ENCODE measurements at places on chromosomes 12 and 14. TPM values are rescaled to one million over a fixed set of nuclear protein-coding genes. Genes with fewer than 3 reads are reported as not detected.

GRCh38 chr12:113815031-113815430 is 151.1 kb downstream of the RBM19 start:
- no peaks in the 10 kb centered on the region for H3K36me3 ChIP-seq
- no peaks in the 10 kb centered on the region for H3K27me3 ChIP-seq

The ESPL1 gene
- total RNA-seq: 2.2 TPM

GRCh38 chr12:119786539-119786938 is 90.6 kb downstream of the CIT start:
- no peaks in the 10 kb centered on the region for H3K4me1 ChIP-seq
- DNase-seq: no peak
- H3K36me3 ChIP-seq: no peaks in the 10 kb centered on the region
- no peak overlapping the region for H3K4me3 ChIP-seq

The INHBE gene
- not detected for total RNA-seq

GRCh38 chr14:105887692-105888091 is 361.3 kb downstream of the TMEM121 start:
- H3K36me3 ChIP-seq: no peaks in the 10 kb centered on the region
- H3K4me1 ChIP-seq: no peaks in the 10 kb centered on the region
- H3K27ac ChIP-seq: no peak overlapping the region
- H3K27me3 ChIP-seq: no peaks in the 10 kb centered on the region
- no peak for DNase-seq

DNA sequence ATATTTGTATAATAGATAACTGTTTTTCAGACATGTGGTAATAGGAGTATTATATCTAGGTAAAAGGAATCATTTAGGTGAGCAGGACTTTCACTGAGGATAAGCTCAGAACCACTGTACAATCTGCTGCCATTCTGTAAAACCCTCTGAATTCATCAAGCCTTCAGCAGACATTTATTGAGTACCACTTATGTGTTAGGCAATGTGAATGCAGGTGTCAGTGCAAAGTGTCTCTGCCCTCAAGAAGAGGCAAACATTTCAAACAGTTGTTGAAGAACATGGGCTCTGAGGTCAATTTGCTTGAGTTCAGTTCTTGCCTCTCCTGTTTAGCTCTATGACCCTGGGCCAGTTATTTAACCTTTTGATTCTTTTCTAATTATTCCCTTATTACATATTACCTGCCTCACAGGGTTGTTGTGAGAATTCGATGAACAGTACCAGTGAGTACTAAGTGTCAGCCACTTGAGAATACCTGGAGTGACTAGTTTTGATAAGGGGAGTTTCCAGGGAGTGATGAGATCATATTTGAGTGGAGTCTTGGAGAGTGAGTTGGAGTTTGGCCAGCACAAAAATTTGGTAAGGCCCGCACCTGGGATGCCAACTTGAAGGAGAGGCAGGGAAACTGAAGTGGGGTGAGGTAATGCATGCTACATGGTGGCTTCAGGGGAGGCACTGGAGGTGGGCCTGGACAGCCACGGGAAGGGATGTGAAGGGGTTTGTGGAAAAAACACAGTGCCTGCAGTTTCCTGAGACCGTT is 33.7 kb downstream of the RASSF8 start:
- no peaks in the 10 kb centered on the region for H3K36me3 ChIP-seq
- no peaks in the 10 kb centered on the region for H3K27me3 ChIP-seq
- no peak overlapping the region for H3K27ac ChIP-seq
- no peak overlapping the region for H3K4me3 ChIP-seq
- no peak for DNase-seq

The ANKS1B gene
- total RNA-seq: 38.4 TPM

The KRT85 gene
- total RNA-seq: not detected

DNA sequence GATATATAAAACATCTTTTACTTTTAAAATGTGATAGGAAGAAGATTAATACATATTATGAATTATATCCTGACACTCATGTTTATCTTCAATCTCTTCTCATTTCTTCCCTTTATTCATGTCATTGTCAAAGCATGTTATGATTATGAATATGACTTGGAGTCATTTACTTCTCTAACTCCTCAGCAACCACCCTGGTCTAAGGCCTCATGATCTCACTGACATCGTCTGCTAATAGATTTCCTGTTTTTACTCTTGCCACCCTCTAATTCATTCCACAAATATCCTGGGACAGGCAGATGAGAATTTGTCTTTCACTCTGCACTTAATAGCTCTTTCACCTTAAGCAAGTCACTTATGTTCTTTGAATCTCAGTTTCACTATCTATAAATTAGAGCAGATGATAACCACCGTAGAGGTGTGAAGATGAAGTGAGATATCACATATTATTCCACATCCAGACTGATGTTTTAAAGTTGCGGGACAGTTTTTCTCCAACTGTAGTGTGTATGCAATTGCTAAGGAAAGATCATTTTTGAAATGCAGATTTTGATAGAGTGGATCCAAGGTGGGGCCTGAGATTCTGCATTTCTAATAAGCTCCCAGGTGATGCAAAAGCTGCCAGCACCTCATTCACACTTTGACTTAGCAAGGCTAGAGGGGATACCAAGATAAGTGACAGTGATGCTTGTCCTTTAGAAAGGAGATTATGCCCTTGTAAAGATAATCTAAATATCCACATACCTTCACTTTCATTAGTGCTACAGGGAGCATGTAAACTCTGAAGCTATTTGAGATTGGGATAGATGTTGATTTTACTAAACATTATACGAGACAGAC is 3.3 kb upstream of the IAPP start:
- no peak for DNase-seq
- no peak overlapping the region for H3K4me3 ChIP-seq
- H3K36me3 ChIP-seq: no peaks in the 10 kb centered on the region
- H3K27me3 ChIP-seq: no peaks in the 10 kb centered on the region
- H3K4me1 ChIP-seq: no peaks in the 10 kb centered on the region
- H3K27ac ChIP-seq: no peak overlapping the region

- no peak for DNase-seq
- no peak overlapping the region for H3K27ac ChIP-seq
- H3K36me3 ChIP-seq: no peaks in the 10 kb centered on the region
- no peaks in the 10 kb centered on the region for H3K4me1 ChIP-seq
Observed at GRCh38 chr12:93266-94005, 26.9 kb downstream of the IQSEC3 start.

DNA sequence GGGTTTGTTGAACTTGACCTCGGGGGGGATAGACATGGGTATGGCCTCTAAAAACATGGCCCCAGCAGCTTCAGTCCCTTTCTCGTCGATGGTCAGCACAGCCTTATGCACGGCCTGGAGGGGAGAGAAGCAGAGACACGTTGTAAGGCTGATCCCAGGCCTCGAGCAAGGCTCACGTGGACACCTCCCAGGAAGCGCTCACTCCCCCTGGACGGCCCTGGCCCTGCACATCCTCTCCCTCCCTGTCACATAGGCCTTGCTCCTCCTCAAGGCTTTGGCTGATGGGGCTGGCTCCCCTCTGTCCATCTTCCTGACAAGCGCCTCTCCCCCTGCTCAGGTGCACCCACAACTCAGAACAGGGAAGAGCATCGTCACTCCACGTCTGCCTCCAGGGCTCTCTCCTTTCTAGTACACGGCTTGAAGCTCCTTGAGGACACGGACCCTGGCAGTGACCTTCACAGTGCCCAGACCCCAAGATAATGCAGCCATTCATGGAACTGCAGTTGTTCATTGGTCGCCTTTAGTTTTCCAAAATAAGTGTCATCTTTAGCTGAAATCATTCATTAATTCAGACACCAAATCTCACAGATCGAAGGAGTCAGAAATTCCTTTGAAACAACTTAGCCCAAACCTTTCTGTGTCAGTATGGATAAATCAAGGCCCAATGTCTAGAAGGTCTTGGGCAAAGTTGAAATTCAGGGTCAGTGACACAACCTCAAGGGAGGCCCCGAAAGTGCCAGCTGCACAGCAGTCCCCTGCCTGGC is 9.7 kb downstream of the SERPINA1 start:
- H3K4me3 ChIP-seq: no peak overlapping the region
- DNase-seq: no peak
- H3K27ac ChIP-seq: no peak overlapping the region
- no peaks in the 10 kb centered on the region for H3K4me1 ChIP-seq

GRCh38 chr12:22340143-22340542 is 5.6 kb upstream of the ST8SIA1 start:
- H3K36me3 ChIP-seq: no peaks in the 10 kb centered on the region
- H3K27me3 ChIP-seq: peaks cover 6% of the 10 kb centered on the region
- no peak overlapping the region for H3K4me3 ChIP-seq

The MRPL51 gene
- total RNA-seq: 47.4 TPM

- DNase-seq: no peak
- no peaks in the 10 kb centered on the region for H3K36me3 ChIP-seq
- H3K4me3 ChIP-seq: no peak overlapping the region
- H3K27me3 ChIP-seq: no peaks in the 10 kb centered on the region
- no peaks in the 10 kb centered on the region for H3K4me1 ChIP-seq
Observed at GRCh38 chr12:18794000-18794399, 56.1 kb downstream of the CAPZA3 start.

The RBM19 gene
- 39.8 TPM for total RNA-seq

The EIF5 gene
- total RNA-seq: 137 TPM

The CIDEB gene
- 10.0 TPM for total RNA-seq

GRCh38 chr12:105946493-105946901 is 192.3 kb downstream of the NUAK1 start:
- no peaks in the 10 kb centered on the region for H3K27me3 ChIP-seq
- H3K4me3 ChIP-seq: no peak overlapping the region
- no peaks in the 10 kb centered on the region for H3K4me1 ChIP-seq

The ABCC9 gene
- 41.6 TPM for total RNA-seq

DNA sequence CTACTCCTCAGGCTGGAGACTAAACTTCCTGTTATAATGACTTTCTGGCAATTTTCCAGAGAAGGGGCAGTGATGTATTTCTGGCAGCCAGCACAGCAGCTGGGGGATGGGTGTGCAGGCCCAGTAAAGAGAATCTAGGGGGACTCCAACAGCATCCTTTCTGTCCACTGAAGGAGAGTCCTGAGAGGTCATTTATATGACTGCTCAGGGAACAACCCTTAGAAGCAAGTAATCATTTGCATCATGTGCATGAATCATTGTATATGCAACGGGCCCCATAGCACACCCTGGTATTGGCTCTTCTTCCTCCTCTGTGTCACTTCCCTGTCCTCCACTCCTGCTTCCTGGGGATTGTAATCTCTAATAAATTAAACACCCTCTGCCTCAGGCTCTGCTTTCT is 493.8 kb downstream of the RPS29 start:
- no peaks in the 10 kb centered on the region for H3K27me3 ChIP-seq
- no peak overlapping the region for H3K4me3 ChIP-seq
- H3K36me3 ChIP-seq: no peaks in the 10 kb centered on the region
- H3K27ac ChIP-seq: no peak overlapping the region
- H3K4me1 ChIP-seq: no peaks in the 10 kb centered on the region

The SLCO1B1 gene
- total RNA-seq: not detected

The PLEKHD1 gene
- not detected for total RNA-seq

The GALNT9 gene
- 1.6 TPM for total RNA-seq

The SRRM4 gene
- total RNA-seq: not detected

The TRAFD1 gene
- total RNA-seq: 28.6 TPM

DNA sequence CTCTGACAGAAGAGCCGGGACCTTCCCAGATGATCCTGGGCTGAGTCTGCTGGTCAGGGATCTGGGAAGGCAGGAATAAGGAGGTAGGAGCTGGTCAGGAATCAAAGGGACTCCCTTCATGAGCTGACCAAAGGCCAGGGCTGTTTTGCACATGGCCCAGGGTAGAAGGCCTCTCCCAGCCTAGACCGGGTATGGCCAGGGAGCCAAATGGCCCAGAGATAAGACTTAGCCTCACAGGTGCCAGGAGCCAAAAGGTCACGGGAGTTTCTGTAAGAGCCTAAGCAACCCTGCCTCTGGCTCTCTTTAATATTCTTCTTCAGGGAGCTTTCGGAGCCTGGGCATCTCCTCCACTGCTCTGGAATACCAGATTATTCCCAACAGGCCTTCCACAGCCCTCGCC is 191.3 kb upstream of the PWP1 start:
- no peak overlapping the region for H3K27ac ChIP-seq
- DNase-seq: no peak
- H3K4me1 ChIP-seq: peaks cover 3% of the 10 kb centered on the region

The ESR2 gene
- total RNA-seq: 1.5 TPM

- H3K36me3 ChIP-seq: no peaks in the 10 kb centered on the region
- no peak overlapping the region for H3K27ac ChIP-seq
- no peaks in the 10 kb centered on the region for H3K4me1 ChIP-seq
- no peaks in the 10 kb centered on the region for H3K27me3 ChIP-seq
Observed at GRCh38 chr12:7369274-7369729, 65.4 kb downstream of the ACSM4 start.

The SLC11A2 gene
- 81.9 TPM for total RNA-seq

The DPPA3 gene
- not detected for total RNA-seq

The HNF1A gene
- total RNA-seq: not detected

- no peaks in the 10 kb centered on the region for H3K4me1 ChIP-seq
- no peak overlapping the region for H3K4me3 ChIP-seq
- no peaks in the 10 kb centered on the region for H3K27me3 ChIP-seq
Observed at GRCh38 chr12:68636268-68636667, 25.6 kb downstream of the RAP1B start.

- H3K36me3 ChIP-seq: no peaks in the 10 kb centered on the region
- no peak for DNase-seq
- no peaks in the 10 kb centered on the region for H3K27me3 ChIP-seq
- no peak overlapping the region for H3K4me3 ChIP-seq
- H3K4me1 ChIP-seq: no peaks in the 10 kb centered on the region
- no peak overlapping the region for H3K27ac ChIP-seq
Observed at GRCh38 chr12:6888360-6888759, 15.3 kb upstream of the SPSB2 start.

DNA sequence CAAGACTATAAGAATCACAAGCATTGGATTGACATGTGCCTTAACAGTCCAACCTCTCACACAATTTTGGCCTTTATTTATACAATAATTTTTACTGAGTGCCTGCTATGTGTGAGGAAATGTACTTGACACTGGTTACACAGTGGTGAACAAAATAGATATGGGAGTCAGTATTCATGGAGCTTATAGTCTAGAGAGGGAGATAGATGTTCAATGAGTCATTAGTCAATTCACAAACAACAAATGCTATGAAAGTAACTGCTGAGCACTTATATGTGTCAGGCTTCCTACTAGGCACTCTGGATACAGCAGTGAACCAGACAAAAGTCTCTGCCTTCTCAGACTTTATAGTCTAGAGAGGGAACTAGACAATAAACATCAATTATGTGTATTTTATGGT is 3.7 kb downstream of the CFAP54 start:
- no peak overlapping the region for H3K4me3 ChIP-seq
- no peaks in the 10 kb centered on the region for H3K36me3 ChIP-seq
- no peaks in the 10 kb centered on the region for H3K4me1 ChIP-seq

The FAM181A gene
- total RNA-seq: not detected

The FAM177A1 gene
- total RNA-seq: 74.1 TPM

The FSCB gene
- total RNA-seq: 0.42 TPM

The KRT8 gene
- total RNA-seq: 0.20 TPM
